ENCODE measurements at places on chromosomes 6 and 20.

DNA sequence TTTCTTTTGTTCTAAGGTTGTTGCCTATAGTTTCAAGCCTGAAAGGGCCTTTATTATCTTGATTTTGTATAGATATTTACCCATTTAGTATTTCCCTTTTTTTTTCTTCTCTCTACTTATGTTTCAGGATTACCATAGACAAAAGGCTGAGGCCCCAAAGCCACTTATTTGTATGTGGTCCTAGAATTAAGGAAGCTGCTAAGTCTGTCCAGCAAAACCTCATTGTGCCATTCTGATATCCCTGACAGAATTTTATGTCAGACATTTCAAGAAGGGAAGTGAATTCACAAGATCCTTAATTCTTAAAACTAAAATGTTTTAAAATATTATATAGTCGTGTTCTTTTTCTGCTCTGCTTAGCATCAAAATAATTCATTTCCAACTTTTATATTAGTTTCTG is 6.9 kb downstream of the HAO1 start:
- no peak for DNase-seq

GRCh38 chr20:17683218-17684076 is 1.4 kb upstream of the RRBP1 start:
- DNase-seq: no peak

DNA sequence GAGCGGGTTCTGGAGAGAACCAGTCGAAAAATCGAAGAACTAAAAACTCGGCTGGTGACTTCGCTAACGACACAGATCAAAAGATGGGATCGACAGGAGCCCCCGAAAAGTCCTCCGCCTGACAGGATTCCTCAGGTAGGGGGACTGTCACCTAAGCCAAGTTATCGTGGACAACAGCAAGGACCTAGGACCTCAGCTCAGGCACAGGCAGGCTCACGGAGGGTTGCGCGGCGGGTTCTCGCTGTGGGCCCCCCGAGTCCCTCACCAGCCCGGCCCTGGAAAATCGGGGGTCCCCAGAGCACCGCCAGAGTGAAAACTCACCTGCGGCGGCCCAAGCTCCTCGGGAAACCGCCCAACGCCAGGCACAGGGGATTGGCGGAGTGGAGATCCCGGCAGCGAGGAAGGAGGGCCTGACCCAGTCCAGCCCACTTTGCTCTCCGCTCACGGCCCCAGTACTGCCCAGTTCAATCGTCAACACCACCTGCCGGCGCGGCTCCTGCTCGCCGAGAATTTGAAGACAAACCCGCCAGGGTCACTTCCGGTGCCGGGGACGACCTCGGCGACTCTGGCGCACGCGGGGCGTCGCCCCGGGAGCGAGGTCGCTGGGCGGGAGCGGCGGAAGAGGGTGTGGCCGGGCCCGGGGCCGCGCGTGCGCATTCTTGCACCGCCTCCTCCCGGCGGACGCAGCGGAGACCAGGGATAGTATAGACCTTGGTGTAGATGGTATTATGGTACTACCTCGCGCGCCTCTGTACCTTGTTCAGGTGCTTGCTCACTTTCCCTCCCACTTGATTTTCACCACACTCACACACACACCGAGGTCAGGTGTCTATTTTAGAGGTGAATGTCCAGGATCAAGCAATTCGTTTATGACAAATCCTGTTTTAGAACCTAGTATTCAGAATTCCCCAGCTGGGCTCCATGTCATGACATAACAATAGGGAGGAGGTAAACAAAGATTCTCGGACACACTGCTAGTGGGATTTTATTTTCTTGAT is at the start of gene KATNA1:
Gene KATNA1, minus strand, starts transcription at position 567 of the 998 bp plus-strand sequence. CDS start 10,167 bp downstream, outside the sequence.
- peak; percentile 95 for DNase-seq

DNA sequence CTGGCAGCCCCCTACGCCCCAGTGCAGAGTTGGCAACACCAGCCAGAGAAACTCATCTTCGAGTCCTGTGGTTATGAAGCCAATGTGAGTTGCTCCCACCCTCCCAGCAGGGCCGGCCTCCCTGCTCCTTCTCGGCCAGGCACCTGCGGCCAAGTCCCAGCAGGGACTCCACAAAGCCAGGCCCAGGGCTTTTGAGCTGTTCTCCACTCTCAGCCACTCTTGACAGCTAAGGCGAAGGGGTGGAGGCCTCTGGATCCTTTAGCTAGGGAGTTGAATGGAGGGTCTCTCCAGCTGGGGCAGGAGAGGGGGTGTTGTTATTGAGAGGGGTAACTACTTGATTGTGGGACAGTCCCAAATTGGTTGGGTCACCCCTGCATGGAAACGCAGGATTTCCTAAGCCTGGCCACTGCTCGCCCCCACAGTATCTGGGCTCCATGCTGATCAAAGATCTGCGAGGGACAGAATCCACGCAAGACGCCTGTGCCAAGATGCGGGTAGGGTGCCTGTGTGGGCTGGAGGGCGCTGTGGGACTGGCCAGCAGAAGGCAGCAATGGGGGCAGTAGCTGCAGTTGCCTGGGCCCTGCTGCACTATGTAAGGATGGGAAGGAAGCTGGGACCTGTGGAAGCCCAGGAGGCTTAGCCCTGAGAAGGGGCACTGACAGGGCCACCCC is 58.3 kb downstream of the TCP11 start:
- no peak for DNase-seq

- no peak for DNase-seq
Observed at GRCh38 chr20:16098890-16099639, 474.2 kb downstream of the KIF16B start.

DNA sequence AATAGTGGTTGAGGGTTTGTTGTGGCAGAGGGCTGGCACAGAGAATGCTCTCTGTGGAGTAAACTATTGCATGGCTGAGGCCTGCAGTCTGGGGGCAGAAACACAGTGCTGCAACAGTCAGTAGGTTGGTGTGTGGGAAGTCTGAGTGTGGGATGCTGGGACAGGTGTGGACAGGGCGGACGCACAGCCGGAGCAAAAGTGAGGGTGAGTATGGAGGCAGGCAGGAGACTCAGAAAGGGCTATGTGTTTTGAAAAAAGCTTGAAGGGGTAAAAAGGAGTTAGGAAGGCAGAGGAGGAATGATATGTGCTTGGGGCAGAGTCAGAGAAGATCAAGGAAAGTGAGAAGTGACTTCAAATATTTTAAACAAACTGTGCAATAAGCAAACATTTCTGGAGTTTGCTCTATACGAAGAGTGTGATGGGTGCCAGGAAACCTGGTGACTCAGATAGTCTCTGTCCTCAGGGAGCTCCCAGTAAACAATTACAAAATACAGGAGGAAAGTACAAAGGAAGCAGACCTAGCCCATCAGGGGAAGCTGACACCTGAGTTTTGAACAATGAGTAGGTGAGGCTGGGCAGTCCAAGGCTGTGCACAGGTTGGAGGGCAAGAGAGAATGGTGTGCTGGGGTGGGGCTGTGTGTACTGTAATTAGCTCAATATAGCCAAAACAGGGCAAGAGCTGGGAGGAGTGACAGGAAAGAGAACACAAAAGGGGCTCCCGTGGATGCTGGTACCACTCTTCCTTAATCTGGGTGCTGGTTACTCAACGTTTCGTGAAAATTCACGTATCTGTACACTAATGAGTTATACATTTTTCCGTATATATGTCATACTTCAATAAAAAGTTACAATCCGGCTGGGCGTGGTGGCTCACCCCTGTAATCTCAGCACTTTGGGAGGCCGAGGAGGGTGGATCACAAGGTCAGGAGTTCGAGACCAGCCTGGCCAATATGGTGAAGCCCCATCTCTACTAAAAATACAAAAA is 55.2 kb downstream of the PIGU start:
- no peak for DNase-seq

DNA sequence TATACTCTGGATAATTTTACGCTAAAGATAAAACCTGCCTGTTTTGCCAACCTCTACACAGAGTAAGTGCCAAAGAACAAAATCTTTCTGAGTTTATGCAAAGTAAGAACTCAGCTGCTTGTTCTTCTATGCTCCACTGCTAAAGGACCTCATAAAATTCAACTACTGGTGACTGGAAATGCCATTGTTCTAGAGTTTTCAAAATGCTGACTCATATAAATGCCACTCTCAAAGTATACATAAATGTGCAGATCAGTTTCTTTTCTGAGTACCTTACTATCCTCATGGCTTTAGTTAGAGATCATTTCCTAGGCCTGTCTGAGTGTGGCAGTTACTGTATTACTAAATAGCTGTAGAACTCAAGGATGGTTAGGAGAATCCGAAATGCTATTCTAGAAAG is 45.6 kb downstream of the LYRM4 start:
- DNase-seq: no peak

DNA sequence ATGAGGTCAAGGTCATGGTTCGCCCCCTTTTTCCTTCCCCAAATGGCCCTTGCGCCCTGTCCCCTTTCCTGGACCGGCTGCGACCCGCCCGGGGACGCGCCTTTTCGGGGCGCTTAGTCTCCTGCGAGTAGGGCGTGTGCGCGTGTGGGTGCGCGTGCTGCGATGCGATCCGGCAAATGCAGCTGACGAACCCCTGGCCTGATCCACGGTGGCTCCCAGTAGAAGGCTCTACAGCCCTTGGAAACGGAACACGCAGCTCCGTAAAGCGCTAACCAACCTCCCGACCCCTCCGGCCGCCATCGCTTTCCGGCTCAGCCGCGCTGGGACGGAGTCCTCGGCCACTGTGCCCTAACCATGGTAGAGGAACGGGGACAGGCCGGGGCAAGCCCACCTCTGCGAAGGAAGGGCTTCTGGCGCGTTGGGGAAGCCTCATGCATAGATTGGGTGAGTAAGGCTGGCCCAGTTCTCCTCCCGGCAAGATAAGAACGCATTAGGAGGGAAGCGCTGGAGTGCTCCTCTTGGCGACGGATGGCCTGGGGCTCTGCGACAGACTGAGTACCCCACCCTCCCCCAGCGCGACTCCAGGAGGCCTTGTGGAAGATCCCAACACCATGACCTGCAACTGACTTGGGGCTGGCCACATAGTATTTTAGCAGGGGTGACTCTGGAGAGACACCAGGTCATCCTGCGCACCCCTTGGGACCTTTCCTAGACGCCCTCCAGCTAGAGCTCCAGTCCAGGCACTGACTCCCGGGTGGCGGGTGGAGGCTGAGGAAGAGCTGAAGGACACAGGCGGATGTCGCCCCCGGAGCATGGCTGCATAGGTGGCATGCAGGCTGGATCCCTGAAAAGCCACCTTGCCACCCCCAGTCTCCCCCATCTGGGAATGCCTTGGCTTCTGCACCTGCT is 1.1 kb upstream of the SLC4A11 start:
- no peak for DNase-seq

GRCh38 chr6:48255094-48255493 is 144.1 kb upstream of the PTCHD4 start:
- DNase-seq: no peak

DNA sequence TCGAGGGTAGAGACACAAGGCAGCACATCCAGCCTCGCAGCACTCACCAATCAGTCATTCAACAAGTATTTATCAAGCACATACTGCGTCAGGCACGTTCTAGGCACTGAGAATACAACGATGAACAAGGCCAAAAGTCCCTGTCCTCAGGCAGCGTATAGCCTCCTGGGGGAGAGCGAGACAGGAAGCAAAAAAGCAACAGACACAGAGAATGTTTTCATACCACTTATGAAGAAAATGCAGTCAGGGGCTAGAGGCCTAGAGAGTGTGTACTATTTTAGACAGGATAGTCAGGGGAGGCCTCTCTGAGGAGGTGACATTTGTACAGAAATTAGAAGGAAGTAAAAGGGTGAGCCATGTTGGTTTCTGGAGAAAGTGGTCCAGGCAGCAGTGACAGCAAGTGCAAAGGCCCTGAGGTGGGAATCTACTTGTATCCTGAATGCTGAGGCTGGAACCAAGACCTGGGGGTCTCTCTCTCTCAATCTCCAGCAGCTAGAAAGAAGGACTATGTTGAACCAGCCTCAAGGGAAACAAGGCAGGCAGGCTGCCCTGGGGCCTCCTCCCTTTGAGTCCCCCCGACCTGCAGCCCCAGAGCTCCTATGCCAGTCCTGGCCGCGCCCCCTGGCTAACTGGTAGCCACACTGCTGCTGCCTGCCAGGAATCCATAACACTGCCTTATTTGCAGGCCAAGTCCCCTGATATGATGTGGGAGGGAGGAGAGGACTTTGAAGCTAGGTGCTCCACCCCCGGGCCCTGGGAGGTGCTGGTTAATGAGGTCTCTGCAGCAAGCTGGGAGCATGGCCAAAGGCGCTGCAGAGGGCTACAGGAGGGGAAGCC is 151.2 kb downstream of the GRM4 start:
- DNase-seq: no peak

GRCh38 chr6:141484711-141485110 is 648.0 kb upstream of the GJE1 start:
- no peak for DNase-seq

- no peak for DNase-seq
Observed at GRCh38 chr6:161446296-161446925, 172.6 kb upstream of the AGPAT4 start.

GRCh38 chr6:29661071-29661470 is 4.2 kb downstream of the MOG start:
- no peak for DNase-seq

DNA sequence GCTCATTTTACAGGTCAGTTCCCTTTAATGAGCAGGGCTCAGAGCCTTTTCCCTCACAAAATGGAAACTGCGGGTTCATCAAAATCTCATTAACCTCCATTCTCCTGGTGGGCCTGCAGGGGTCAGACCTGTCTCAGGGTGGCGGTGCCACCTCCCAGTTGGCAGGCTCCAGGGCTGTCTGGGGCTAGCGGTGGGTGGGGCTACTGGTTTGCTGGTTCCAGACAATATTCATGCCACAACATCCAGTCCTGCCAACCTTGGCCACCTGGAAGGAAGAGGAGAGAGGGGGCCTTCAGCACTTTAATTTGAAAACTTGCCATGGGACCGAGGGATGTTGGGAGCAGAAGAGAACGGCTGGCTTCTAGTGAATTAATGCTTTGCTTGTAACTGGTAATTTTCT is 41.9 kb upstream of the CTNNBL1 start:
- DNase-seq: peak; percentile 34

- no peak for DNase-seq
Observed at GRCh38 chr6:130162421-130162820, 60.3 kb downstream of the SAMD3 start.

DNA sequence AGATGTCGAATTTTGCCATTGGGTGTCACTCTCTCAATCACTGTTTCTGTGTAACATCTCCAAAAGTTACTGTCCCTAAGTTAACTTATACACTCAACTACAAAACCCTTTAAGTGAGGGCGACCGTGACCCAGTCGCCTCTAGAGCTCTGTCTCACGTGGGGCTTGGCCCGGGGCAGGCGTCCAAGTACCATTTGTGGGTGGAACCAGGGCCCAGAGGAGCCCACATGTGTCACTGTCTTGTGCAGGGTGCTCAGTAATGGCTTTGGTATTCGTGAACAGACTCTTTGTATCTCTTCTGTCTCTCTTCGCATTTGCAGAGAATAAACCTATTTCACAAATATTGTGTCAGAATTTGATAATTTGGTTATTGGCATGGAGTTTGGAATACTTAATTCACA is 109.9 kb upstream of the THBS2 start:
- no peak for DNase-seq
